ENCODE measurements at places on chromosomes 3 and 15. TPM values are rescaled to one million over a fixed set of nuclear protein-coding genes. Genes with fewer than 3 reads are reported as not detected.

DNA sequence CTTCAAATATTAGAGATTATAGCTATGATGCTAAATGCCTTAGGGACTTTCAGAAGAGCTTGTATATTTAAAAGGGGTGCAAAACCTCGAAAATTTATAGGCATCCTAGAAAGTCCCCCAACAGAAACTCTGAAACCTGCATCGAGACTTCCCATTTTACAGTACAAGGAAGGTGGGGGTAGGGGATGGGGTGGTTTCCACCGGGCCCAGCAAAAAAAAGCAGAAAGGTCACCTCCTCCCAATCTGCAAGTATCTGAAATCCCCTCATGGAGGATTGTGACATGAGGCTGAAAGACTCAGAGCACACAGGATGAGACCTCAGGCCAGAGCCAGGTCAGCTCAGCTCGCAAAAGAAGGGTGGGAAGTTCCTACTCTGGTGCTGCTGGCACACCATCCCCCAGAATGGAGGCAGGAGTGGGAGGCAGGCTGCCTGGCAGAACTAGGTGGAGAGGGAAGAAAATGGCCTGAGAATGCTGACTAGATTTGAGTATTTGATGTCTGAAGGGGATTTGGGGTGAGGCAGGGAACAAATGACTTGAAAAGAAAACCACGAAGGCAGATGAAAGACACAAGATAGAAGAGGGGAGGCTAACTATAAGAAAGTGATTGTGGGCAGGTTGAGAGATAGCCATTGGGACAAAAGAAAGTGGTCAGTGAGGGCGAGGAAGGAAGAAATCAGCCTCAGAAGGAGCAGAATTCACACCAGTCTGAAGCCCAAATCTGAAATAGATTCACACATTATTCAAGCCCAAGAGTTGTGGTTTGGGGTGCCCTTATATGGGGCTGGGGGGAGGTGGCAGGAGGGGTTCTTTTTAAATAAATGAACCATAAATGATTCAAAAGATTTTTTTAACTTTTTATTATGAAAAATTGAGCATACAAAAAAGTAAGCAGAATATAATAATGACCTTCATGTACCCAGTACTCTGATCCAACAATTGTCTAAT, 22.5 kb upstream of the TSC22D2 start:
- DNase-seq = no peak

Gene ADCY5
- polyA plus RNA-seq = 53.1 TPM

Gene SERPINI2
- 0.08 TPM for polyA plus RNA-seq

Gene CNTN3
- polyA plus RNA-seq = 10.2 TPM

DNA sequence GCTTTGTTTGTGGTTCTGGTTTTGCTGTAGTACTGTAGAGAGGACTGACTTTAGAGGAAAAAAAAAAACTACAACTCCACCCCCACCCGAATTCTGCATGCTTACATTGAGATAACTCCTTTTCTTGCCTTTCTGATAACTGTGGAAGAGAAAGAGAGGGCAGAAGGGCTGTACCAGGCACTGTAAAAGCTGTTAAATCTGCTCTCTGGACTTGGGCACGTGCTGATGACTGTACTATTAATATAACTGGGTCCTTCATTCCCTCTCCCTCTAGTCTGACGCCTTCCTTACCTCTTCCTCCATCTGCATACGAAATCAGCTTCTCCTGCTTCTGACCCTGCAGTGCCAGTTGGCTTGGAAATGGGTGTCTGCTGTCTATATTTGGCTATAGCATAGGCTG, 15.0 kb downstream of the MAPKBP1 start:
- DNase-seq = no peak

Gene CTXN2
- polyA plus RNA-seq = 0.06 TPM

GRCh38 chr15:57500256-57500655, 91.4 kb upstream of the MYZAP start:
- DNase-seq = no peak

DNA sequence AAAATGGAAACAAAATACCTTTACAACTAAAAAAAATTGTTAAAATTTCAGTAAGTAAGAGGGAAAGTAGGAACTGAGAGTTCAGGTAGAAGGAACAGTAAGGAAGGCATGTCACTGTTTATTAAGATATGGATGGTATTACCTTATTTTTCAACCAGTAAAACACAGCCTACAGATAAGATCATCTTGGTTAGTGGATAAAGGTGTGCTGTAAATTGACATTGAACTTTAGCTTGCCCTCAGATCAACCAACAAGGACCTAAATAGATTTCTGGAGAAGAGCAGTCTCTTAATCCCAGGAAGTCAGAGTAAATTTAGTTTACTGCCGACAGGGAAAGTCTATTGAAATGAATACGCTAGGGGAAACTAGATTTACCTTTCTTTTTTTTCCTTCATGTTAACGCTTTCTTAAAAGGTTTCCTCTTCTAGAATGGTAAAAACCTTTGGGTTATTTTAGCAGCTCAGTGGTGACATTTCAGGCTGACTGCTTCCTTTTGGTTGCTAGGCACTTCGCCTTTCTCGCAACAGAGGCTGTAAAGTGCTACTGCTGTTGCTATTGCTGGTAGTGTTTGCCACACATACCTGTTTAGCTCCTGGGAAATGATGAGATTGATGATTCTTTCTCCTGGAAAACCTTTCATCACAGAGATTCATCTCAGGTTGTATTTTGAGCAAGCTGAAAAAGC, 12.9 kb downstream of the DZIP3 start:
- DNase-seq = no peak

DNA sequence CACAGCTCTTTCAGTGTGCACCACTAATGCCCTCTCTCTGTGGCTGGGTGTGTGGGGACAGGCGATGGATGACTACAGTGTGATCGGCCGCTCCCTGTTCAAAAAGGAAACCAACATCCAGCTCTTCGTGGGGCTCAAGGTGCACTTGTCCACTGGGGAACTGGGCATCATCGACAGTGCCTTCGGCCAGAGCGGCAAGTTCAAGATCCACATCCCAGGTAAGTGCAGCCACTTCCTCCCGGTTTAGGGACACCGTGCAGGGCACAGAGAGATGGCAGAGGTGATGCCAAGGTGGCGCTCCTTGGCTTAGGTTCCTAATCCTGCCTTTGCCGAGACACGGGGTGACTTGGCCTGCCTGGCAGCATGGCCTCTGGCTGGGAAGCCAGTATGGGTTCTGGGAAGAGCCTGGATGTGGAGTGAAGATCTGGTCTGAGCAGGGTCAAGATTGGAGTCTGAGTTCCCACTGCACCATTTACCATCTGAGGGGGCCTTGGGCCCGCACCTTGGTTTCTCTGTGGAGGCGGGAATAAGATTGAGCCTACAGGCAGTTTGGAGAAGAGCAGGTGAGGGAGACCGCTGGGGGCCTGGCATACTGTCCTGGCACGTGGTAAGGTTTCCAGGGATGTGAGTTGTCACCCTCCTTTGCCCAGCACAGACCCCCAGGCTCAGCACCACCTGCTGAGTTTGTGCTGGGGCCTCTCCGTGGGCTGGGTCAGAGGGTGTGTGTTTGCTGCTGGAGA, 108.4 kb downstream of the DNAJB8 start:
- no peak for DNase-seq

DNA sequence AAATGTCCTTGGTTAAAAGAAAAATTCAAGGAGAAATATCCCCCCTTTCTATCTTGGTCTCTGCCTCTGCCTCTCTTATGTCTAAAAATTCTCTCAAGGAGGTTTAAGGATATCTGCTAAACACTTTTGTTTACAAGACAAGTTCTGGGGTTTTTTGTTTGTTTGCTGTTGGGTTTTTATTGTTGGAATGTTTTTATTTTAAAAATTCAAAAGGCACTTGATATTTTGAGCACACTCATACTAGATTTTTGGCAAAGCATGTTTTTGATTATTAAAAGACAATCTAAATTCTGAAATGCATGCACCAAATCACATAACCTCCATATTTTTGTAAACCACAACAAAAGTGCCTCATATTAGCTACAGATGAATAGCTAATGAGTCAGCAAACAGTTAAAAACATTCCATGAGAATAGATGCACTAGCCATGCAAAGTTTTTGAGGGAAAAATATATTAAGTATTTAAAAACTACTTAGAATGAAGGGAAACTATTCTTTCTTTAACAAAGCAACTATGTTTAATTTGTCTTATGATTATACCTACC, 84.6 kb downstream of the ZBTB20 start:
- DNase-seq = no peak

Gene RFTN1
- 26.7 TPM for polyA plus RNA-seq

DNA sequence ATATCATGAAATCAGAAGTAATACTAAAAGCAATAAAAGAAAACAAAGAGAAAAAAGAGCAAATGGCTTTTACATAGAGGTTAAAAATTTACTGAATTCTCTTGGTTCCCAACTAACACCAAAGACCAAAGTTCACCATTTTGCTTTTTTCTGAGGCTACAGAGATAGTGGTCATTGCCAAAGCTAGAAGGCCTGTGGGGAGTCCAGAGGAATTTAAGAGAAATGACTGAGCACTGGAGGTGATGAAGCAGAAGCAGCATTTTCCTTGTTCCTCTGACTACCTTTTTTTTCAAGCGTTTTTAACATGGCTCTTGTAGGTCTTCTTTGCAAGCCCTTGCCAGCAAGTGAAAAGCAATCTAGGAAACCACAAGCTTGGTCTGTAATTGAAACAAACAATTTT, 58.2 kb downstream of the THBS1 start:
- no peak for DNase-seq

GRCh38 chr3:159919873-159920272, 68.8 kb upstream of the IL12A start:
- no peak for DNase-seq

GRCh38 chr3:185402561-185402960, 39.6 kb downstream of the MAP3K13 start:
- DNase-seq = peak; percentile 21

DNA sequence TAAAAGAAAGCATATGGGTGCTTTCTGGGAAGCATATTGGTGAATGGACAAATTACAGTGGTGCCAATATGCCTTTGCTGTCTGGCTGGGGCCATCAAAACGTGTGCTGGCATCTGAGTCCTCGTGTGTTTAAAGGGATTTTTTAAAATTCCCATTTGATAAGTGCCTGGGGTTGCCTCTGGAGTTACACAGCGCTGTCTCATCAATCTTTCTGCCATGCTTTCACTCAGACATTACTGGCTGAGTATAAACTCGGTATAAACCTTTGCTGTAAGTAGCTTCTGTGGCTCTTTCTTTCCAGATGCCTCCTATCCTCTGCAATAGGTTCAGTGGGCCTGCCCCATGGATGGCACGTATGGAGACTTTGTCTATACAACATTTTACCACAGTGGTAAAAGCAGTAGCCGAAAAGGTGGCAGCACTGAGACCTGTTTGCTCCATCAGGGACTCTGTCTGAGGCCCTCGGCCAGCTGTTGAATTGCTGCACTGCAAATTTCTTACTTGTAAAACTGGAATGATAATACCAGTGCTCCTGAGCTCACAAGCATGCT, 195.5 kb downstream of the LPP start:
- DNase-seq = no peak

GRCh38 chr3:57003676-57004075, 56.8 kb upstream of the SPATA12 start:
- DNase-seq = no peak

- no peak for DNase-seq
These were observed 997.2 kb downstream of the TUSC7 start for GRCh38 chr3:117706756-117707155.

DNA sequence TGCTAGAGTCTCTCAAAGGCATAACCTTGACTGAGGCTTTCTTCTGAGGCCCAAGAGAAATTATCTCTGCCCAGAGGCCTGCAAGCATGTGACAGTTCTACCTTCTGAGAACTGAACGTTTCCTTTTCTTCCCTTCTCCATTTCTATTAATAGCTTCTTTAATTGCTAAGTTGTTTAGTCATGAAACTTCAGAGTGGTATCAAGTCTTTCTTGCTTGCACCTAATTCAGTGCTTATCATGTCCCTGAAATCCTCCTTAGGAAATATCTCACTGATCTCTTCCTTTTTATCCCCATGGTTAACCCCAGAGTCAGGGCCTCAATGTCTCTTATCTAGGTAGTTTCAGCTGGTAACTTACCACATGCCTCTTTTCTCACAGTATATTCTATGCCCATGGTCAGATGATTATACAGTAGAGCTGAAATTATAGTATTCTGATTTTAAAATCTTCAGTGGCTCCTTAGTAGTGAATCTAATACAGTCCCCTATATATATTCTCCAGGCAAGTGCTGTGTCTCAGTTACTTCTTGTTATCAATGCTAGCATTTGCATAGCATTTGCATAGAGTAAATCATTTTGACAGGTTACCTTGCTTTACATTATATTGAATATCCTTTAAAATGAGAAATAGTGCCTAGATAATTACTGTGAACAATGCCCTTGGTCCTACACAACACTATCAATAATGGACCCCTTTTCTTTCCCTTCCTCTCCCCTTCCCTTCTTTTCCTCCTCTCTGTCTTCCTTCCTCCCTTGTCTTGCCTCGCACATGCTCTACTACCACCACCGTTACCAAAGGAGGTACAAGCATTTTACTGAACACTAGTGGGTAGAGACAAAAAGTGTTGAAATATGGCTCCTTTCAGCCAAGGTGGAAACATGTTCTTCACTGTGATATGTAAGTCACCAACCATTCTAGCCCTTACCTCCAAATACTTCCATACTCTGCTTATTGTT, 33.0 kb downstream of the KBTBD8 start:
- DNase-seq = no peak

- DNase-seq = no peak
These were observed 47.4 kb downstream of the MESD start for GRCh38 chr15:80942266-80942665.

DNA sequence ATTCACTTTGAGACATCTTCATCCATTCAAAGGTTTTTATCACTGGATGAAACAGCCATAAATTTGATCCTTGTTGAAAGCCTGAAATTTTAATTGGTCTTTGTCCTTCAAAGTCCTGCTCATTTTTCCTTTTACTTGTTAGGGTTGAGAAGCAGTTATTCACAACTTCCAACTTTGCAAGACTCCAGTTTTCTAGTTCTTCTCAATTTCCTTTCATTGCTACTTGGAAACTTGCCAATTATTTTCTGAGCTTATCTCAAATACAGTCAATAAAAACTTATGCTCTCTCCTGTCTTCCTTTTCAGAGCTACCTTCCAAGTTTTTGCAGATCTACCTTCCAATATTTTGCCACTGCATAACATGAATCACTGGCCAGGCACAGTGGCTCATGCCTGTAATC, 23.7 kb upstream of the CD276 start:
- no peak for DNase-seq

- no peak for DNase-seq
These were observed 93.6 kb upstream of the SNRPN start for GRCh38 chr15:24861014-24861690.
